Central memory CD8-positive, alpha-beta T cell (primary cell): ENCODE measurements at places on chromosomes 12 and 14.

DNA sequence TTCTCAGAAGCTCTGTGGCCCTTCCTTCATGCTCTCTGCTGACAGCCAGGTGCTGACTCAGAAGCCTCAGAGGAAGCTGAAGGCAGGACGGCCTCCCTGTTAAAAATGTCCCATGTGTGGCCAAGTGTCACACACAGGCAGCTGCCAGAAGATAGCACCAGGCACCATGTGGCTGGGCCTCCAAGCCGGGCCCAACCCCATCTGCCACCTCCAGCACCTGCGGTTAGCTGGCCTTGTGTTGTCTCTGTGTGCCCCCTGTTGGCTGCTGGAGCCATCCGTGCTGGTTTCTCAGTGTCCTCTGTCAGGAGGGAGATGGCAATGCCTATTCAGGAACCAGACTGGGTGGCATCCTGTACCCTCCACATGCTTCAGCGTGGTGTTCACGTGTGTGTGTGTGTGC, 63.2 kb downstream of the TSPAN11 start:
- no peak for DNase-seq

GRCh38 chr12:62601765-62602164, 135.1 kb downstream of the MON2 start:
- DNase-seq: no peak

DNA sequence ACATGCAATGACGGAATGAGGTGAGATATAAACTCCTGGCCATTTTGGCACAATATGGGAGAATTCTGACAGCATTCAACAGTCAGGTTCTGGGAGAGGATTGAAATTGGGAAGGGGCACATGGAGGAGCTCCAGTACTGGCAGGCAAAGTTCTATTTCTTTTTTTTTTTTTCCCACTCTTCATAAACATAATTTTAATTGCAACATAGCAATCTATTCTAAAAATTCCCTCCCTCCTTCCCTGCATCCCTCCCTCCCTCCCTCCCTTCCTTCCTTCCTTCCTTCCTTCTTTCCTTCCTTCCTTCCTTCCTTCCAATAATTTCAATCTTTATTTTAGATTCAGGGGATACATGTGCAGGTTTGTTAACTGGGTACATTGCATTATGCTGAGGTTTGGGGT, 93.2 kb downstream of the PTCSC3 start:
- no peak for DNase-seq

DNA sequence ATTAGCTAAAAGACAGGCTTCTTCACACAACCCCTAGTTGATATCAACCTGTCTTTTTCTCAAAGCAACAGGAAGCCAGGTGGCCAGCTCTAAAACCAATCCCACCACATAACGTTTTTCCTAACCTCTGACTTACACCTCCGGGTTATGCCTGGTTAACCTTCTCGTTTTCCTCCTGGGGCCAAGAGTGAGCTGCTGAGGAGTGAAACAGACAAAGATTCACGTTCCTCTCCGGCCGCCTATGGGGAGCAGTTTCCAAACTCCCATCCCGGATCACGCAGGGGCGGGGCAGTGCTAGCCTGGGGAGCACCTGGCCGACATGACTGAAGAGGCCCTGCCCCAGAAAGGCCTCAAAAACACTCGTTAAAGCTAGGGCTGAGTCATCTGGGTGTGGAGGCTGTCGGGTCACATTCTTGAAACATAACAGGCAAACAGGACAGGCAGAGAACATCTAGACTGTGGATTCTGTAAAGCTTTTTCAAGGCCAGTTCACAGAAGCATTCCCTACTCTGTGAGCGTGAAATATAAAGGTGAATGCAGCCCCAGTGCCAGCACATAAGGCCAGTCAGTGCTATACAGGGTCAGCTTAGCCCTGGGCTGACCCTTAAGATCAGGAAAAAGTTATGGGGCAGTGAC, 25.9 kb upstream of the LGALS3 start:
- peak; percentile 23 for DNase-seq

GRCh38 chr12:6281081-6281809, 29.2 kb upstream of the PLEKHG6 start:
- DNase-seq: no peak

DNA sequence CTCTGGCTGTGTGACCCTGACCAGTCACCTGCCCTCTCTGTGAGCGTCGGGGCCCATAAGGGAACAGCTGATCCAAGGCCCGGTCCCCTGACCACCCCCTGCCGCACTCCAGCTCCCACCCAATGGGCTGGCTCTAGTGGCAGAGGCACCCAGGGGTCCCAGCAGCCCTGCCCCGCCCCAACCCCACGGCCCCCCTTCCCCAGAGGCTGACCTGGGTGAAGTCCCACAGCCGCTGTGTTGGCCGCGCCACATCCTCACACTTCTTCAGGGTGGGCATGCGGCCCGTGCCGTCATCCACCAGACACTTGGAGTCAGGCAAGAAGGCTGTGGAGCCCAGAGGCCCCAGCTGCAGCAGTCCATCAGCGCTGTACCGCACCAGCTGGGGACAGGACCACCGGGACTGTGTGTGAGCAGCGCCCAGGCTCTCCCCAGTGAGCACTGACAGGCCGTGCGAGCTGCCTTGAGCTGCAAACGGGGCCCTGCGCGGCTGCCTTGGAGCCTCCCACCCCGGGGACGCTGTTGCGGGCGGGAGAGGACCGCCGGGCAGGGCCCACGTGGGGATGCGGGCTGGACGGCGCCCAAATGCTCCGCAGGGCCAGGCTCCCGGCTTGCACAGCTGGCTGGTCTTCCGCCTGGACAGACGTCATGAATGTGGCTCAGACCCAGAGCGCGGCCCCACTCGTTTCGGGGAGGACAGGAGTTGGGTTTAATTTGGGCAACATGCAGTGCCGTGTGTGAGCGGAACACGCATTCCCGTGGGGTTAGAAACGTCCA, 53.5 kb downstream of the NOC4L start:
- no peak for DNase-seq

DNA sequence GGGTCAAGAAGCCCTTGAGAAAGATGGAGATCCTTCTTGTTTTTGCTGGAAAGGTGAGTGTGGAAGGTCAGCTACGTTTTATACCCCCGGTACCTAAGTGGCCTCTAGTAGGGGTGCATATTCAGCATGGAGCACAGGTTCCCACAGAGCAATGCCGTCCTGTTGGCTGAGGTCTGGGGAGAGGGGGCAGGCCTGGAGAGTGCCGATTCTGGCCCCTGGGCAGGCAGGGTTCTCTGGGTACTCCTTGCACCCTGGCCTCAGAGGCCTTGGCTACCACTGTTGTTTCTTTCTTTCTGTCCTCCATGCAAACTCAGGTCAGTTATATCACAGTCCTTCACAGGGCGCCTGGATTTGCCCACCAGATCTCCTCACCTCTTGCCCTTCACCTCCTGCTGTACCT, 8.5 kb downstream of the RBP5 start:
- DNase-seq: no peak

GRCh38 chr14:94110552-94111181, at the start of gene IFI27:
TSS of gene IFI27 (plus strand) at chr14:94110736.
- no peak for DNase-seq

GRCh38 chr12:31527083-31527482, 63.9 kb downstream of the DENND5B start:
- DNase-seq: no peak

GRCh38 chr14:61106959-61107641, 126.1 kb downstream of the SLC38A6 start:
- no peak for DNase-seq

DNA sequence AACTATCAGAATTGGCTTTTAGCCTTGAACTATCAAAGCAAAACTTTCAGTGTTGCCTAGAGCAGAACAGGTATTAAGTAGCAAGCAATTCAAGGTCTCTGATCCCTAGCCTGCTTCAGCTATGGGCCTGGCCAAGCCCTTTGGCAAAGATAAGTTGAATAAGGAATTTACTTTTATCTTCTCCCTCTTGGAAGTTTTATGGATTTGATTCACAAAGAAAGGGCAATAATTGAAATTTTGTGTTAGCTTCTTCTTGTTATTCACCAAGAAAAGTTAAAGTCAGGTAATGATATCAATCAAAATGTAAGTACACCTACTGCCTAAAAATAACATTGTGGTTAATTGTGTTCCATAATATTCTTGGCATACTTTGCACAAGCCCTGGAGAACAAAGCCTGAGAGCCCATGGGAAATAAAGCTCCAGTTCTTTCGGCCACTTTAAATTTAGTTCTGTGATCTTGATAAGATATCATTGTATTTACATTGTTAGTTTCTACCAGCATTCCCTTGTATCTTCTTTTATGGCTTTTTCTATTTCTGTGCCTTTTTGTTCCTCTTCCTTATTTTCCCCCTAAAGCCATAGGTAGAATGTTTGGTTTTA, 158.0 kb downstream of the RAD51B start:
- no peak for DNase-seq
